ENCODE measurements at places on chromosomes 2 and 18.

DNA sequence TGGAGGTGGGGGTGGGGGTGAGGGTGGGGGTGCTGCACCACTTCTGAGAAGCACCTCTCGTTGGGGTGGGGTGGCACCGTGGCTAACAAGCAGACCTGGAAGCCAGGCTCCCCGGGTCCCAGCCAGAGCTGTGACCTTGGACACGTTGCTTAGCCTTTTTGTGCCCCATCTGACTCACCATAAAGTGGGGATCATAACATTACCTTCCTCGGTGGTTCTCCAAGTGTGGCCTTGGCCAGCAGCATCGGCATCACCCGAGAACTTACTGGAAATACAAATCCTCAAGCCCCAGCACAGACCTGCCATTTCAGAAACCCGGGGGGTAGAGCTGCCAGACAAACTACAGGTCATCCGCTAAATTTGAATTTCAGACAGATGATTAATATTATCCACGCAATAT is 58.7 kb upstream of the SLC66A3 start:
- no peaks in the 10 kb centered on the region for H3K4me1 ChIP-seq
- no peak for DNase-seq
- no peaks in the 10 kb centered on the region for H3K36me3 ChIP-seq
- H3K27ac ChIP-seq, result no peak overlapping the region

- H3K27ac ChIP-seq, result no peak overlapping the region
- H3K36me3 ChIP-seq, result no peaks in the 10 kb centered on the region
- no peak for DNase-seq
- H3K27me3 ChIP-seq, result no peaks in the 10 kb centered on the region
Measured at GRCh38 chr2:127050803-127051115, 56.2 kb downstream of the BIN1 start.

DNA sequence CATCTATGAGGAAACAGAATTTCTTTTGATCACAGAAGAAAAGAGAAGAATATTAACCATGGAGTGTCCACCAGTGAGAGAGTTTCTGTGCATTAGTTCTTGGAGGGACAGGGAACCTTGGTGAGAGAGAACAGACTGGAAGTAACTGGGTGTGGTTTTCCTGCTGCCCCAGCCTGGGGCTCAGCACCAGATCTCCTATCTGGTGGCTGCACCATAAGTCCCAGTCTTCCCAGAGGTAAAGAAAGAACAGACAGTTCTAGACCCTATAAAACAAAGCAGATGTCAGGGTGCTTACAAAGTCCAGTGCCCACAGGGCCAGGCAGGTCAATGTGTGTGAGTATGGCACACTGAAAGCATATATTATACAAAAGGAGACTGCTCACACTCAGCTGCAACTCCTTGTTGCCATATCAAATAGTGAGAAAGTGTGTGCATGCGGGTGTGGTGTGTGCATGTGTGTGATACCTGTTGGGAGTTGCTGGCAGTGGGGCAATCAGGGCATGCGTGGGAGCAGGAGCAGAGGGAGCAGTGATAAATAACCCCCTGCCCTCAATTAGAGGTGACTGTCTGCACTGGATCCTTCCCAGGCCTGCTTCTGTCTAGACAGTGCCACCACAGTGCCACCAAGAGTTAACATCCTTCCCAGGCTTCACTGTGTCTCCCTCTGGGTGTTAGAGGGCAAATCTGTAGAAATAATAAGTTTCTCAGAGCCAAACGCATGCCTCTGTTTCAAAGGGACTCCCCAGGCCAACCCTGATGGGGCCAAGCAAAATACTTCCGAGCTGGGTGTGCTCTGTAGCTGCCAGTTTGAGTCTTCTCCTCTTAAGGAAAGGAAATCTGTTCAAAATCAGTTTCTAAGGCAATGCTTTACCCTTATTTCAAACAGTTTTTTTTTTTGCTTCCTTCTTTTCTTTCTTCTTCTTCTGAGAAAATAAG is 45.7 kb downstream of the RDH14 start:
- no peak overlapping the region for H3K4me3 ChIP-seq
- no peaks in the 10 kb centered on the region for H3K4me1 ChIP-seq
- H3K36me3 ChIP-seq, result no peaks in the 10 kb centered on the region
- DNase-seq, result no peak
- no peaks in the 10 kb centered on the region for H3K27me3 ChIP-seq

- peak overlapping the region; percentile 79 for H3K27ac ChIP-seq
- H3K36me3 ChIP-seq, result no peaks in the 10 kb centered on the region
- H3K4me3 ChIP-seq, result no peak overlapping the region
- peaks cover 27% of the 10 kb centered on the region for H3K4me1 ChIP-seq
Measured at GRCh38 chr2:238866656-238867277, 18.9 kb downstream of the TWIST2 start.

DNA sequence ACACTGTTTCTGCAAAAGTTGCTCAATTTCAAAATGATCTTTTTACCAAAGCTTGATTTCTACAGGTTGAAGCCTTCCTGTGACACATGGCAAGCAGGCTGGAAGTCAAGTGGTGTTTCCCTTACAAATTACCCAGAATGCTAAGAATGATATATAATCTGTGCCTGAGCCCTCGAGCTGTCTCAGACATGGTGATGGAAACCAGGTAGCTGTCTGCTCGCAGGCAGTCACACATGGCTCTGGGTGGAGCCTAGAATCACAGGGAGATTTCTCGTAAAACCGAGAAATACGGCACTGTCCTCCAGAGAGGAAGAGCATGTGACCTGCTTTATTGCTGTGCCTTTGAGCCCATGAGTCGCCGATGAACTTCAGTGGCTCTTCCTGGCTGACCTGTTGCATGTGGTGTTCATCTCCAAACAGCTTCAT is 392.9 kb downstream of the ZNF521 start:
- H3K27me3 ChIP-seq, result no peaks in the 10 kb centered on the region
- no peaks in the 10 kb centered on the region for H3K4me1 ChIP-seq
- H3K4me3 ChIP-seq, result no peak overlapping the region

DNA sequence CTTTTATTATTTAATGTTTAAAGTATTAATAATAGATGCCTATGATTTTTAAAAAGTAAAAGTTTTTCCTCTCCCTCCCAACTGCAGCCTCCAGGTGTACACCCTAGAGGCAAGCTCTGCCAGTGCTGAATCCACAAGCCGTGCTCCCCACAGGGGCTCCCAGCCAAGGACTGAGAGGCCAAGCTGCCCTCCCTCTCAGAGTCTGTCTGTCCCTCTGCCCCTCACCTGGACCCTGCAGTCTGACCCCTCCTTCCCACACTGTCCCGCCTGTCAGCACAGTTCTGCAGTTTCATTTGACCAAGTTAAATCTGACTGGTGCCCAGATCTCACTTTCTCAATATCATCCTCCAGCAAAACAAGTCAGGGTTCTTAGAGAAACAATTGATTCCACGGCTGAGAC is 14.8 kb upstream of the PROC start:
- H3K36me3 ChIP-seq, result no peaks in the 10 kb centered on the region
- H3K4me3 ChIP-seq, result no peak overlapping the region
- H3K4me1 ChIP-seq, result no peaks in the 10 kb centered on the region
- no peaks in the 10 kb centered on the region for H3K27me3 ChIP-seq
